Mucosa of descending colon (tissue), 3 donors: ENCODE measurements at places on chromosomes 1 and 21. TPM values are rescaled to one million over a fixed set of nuclear protein-coding genes. Genes with fewer than 3 reads are reported as not detected.

- DNase-seq = no peak
These were observed 45.7 kb downstream of the PCNT start for GRCh38 chr21:46369520-46370235.

GRCh38 chr1:47658161-47658920 is 220.5 kb downstream of the FOXD2 start:
- no peak for DNase-seq

The TAL1 gene
- total RNA-seq = 2.4 TPM

The CYP4Z1 gene
- total RNA-seq = 0.19 TPM
